ENCODE measurements at places on chromosomes 6 and 20.

GRCh38 chr6:159801935-159802334 lies 1.9 kb downstream of the PNLDC1 start:
- DNase-seq, result no peak

DNA sequence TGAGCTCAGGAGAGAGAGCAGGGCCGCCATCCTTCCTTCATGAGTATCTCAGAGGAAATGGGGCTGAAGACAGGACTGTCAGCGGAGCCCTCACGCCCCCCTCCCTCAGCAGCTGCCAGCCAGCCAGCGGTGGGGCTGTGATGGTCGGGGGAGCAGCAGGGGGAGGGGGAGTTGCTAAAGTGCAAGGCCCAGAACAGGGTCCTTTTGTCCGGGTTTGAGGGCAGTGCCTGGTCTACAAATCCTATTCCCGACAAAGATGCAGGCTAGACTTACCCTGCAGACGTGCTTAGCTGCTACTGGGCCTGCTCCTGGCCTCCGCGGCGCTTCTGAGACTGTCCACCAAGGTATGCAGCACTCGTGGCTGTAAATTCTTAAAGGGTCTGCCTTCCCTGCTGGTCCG lies 593.4 kb upstream of the CDH4 start:
- DNase-seq, result no peak

DNA sequence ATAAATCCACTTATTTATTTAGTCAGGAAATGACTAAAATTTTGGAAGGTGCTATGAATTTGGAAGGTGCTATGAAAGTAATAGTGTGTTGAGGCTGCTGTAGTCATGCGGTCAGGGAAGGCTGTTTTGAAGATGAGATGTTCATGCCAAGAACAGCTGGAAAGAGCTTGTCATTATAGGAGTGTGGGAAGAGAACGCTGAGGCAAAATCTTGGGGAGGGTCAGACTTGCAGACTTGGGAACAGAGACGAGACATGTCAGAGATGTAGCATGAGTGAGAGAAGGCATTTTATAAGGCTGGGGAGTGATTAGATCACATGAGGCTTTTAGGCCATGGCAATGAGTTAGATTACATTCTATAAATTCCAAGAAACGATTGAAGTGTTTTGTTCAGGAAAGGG lies 124.0 kb upstream of the B3GAT2 start:
- DNase-seq, result no peak

GRCh38 chr6:157770946-157771345 lies 52.1 kb upstream of the SNX9 start:
- no peak for DNase-seq

DNA sequence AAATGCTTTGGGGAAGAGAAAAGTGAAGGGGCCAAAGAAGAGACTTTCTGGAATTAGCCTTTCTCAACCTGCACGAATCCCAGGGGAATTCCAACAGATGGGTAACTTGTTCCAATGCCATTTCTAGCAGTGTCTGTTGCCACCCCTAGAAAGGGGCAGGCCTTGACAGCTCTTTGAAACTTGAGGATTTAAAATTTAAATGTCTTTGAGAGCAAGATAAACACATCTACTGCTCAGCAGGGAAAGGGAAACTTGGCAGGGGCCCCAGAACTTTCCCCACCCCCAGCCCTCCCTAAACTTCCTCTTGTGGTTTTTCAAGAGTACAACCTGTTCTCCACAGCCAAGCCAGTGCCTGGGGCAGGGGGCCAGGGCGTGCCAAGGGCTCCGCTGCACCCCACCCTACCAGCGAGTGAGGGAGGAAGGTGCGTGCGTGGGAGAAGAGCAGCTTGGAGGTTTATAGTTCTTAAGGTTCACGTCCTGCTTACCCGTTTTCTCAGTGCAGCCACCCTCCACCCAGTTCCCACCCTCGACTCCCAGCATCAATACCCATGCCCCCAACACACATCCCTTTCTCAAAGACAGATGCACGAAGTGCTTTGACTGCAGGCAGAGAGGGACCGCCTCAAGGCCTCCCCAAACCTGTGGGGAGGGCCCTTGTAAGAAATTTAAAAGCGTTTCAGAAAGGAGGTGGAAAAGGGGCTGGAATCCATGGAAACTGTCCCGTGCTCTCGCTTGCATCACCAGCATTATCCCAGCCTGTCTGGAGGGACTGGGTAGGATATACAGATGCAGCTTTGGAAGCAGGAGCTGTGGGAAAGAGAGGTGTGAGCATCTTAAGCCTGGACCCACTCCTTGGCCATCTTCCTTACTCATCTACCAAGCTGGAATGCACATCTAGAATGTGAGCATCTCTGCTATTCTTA lies 4.5 kb upstream of the TAF8 start:
- peak; percentile 78 for DNase-seq

- DNase-seq, result no peak
Observed at GRCh38 chr6:106081715-106082114, 4.4 kb upstream of the PRDM1 start.

DNA sequence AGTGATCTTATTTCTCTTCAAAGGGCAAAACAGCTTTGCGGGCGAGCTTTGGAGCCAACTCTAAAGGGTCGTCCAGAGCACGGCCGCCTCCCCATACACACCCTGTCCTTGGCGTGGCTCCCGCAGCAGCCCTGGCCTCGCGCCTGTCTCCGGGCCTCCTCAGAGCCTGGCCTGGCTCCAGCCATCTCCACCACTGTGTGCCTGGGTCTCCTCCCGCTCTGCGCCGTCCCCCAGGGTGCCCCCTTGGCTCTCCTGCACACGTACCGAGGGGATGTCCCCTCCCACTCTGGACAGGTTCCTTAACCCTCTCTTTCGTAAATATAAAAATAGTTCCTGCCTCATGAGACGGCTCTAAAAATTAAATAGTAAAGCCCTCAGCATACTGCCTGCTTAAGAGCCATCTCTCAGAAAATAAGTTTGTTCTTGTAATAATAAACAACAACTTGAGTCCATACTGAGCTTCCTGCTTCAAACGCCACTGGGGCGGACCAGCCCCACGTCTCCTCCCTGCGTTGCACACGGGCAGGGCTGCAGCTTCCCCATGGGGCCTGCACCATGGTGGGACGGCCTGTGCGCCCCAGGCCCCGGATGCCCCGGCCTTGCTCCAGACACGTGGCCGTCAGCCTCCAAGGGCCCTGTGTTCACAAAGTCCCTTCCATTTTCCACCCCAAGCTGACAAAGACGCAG lies 226.2 kb downstream of the TTLL2 start:
- no peak for DNase-seq

DNA sequence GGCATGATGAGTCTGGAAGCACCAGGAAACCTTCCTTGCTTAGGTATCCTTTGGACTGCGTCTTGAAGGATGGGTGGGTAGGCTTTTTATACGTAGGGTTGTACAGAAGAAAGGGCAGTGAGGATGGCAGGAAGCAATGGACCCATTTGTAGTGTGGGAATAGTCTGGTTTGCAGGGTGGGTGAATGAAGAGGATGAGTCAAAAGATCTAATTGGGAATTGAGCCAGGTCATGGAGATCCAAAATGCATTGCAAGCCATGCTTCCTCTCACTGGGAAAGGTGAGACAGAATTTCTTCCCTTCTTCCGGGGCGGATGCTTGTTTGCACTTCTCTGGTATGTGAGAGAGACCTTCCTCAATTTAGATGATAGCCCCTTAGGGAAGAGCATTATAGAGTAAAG lies 10.1 kb upstream of the BTBD3 start:
- DNase-seq, result no peak

GRCh38 chr6:52243282-52243893 lies 912 bp downstream of the IL17F start:
- DNase-seq, result no peak

- no peak for DNase-seq
Observed at GRCh38 chr6:11391934-11392777, 145.4 kb upstream of the TMEM170B start.

GRCh38 chr6:268394-268935 lies 23.8 kb upstream of the DUSP22 start:
- DNase-seq, result no peak

DNA sequence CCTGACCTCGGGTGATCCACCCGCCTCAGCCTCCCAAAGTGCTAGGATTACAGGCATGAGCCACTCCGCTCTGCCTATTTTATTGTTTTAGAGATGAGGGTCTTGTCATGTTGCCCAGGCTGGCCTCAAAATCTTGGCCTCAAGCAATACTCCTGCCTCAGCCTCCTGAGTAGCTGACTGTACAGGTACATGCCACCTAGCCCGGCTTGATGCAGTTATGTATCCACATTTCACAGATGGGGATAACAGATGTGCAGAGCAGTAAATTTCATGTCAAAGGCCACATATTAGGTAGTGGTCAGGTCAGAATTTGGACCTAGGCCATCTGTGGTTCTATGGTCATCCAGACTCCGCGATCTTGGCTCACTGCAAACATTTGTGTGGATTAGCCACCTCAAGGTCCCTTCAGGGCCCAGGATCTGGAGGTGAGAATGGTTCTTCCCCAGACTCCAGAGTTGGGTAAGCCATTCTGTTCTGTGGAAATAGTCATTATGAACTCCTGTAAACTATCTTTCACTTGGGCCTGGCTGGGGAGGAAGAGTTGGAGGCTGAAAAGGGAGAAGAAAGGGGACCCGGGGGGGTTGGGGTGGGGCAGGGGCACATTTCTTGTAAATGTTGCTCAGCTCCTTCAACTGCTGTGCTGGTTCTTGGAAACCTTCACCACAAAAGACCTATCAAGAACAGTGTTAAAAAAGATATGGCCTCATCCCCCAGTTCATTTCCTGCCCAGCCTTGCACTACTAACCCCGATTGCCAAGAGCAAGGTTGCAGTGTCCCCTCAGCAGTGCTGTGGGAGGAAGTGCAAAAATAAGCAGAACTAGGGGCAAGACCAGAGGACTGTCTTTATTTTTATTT lies 13.0 kb downstream of the PIM1 start:
- peak; percentile 31 for DNase-seq

GRCh38 chr6:62075869-62076268 lies 210.2 kb downstream of the KHDRBS2 start:
- no peak for DNase-seq

GRCh38 chr6:10747251-10747972 lies at the start of gene TMEM14B:
Gene TMEM14B, plus strand, starts transcription at chr6:10747805. Its CDS starts 1,441 bp downstream, at chr6:10749246.
- peak; percentile 100 for DNase-seq

GRCh38 chr6:34858681-34859080 lies 29.2 kb downstream of the TAF11 start:
- DNase-seq, result no peak

DNA sequence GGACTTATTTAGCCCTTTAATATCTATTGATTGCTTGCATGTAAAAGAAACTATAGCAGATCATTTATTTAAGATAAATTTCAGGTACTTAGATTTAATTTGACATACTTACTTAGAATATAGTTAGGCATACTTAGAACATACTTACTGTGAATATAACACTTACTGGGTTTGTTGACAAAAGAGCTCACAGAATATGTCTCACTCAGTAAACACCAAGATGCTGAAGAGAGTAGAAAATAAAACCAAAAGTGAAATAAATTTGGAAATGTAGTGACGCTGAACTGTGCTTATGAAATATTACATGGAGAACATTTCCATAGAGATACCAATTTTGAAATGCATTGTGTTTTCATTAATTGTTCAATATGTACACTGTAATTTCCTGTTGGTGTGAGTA lies 615.4 kb upstream of the MAN1A1 start:
- no peak for DNase-seq

- DNase-seq, result peak; percentile 17
Observed at GRCh38 chr20:26209171-26209941, 512.7 kb upstream of the ZNF337 start.

GRCh38 chr6:170360476-170360875 lies 53.9 kb downstream of the FAM120B start:
- no peak for DNase-seq

DNA sequence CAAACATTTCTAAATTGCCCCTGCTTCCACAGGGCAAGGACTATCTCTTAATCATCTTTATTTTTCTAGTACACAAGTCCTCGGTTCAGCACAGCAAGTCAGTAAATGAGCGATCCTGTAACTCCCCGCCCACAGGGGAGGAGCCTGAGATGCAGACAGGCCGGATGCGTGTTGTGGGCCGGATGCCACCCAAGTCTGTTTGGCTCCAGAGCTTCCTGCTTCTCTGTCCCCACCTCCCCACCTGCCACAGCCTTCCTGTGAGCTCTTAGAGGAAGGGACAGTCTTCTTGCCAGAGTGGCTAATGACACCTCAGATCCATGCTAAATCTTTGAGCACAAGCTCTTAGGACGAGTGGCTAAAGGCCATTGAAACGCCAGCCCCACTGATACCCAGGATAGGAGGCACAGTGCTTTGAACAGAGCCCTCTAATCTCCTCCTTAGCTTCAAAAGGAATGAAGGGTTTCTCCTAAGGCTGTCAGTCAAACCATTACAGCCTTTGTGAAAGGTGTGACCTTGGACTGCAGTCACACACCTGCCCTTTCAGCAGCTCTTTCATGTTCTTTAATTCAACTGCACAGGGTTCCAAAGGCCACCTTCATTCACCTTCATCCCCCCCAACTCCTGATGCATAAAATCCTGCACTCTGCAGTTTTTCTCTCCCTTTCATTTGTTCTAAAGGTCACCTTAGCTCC lies 264.3 kb downstream of the TFAP2C start:
- DNase-seq, result no peak

GRCh38 chr6:168410554-168411011 lies 30.4 kb upstream of the SMOC2 start:
- DNase-seq, result no peak

GRCh38 chr20:23224806-23225205 lies 125.8 kb upstream of the NXT1 start:
- no peak for DNase-seq

- DNase-seq, result no peak
Observed at GRCh38 chr6:157648561-157648960, 174.5 kb upstream of the SNX9 start.

GRCh38 chr6:44270526-44271405 lies 516 bp downstream of the TMEM151B start:
- DNase-seq, result no peak

DNA sequence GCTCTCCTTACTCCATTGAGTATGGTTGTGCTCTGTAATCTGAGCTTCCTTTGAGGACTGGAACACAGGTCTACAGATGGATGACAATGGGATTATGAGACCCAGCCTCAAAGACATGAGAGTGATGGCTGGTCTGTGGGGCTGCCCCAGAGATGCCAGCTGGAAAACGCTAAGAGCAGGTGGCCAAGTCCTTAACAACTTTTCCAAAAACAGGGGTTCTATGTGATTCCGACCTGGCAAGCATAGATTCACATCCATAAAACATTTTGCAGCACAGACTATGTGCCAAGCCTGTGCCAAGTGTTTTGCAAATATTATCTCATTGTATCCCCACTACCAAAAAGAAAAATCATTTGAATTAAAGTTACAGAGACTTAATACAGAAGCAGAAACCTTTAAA lies 270.4 kb downstream of the PTPRT start:
- no peak for DNase-seq

GRCh38 chr6:5439749-5440148 lies 178.4 kb downstream of the FARS2 start:
- DNase-seq, result no peak

GRCh38 chr6:89025633-89026032 lies 54.9 kb upstream of the PNRC1 start:
- DNase-seq, result no peak

- DNase-seq, result no peak
Observed at GRCh38 chr6:163344411-163344810, 70.1 kb upstream of the QKI start.

GRCh38 chr6:143053856-143054255 lies 6.8 kb upstream of the AIG1 start:
- DNase-seq, result no peak

- no peak for DNase-seq
Observed at GRCh38 chr20:60931696-60932095, 320.4 kb upstream of the CDH4 start.
